Subcutaneous adipose tissue (tissue), 4 donors: ENCODE measurements at places on chromosomes 2 and 18. TPM values are rescaled to one million over a fixed set of nuclear protein-coding genes. Genes with fewer than 3 reads are reported as not detected.

RAPH1 gene
- total RNA-seq: 83.0 TPM

CPS1 gene
- 7.3 TPM for total RNA-seq

ROCK1 gene
- total RNA-seq: 77.8 TPM

DDX18 gene
- 37.1 TPM for total RNA-seq

LIMS4 gene
- 1.5 TPM for total RNA-seq

RNF103 gene
- total RNA-seq: 29.6 TPM

IL18RAP gene
- 7.2 TPM for total RNA-seq

PRKRA gene
- 66.1 TPM for total RNA-seq

METAP1D gene
- 5.4 TPM for total RNA-seq

SERPINB10 gene
- not detected for total RNA-seq

GATA6 gene
- 2.0 TPM for total RNA-seq

CPLX4 gene
- total RNA-seq: not detected

SLC19A3 gene
- 521 TPM for total RNA-seq

NEUROD1 gene
- total RNA-seq: not detected

AFF3 gene
- total RNA-seq: 5.5 TPM

DSC1 gene
- not detected for total RNA-seq

LHCGR gene
- total RNA-seq: 2.7 TPM

UGT1A8 gene
- not detected for total RNA-seq

SERPINB13 gene
- not detected for total RNA-seq

PRLH gene
- total RNA-seq: not detected

ZNF532 gene
- total RNA-seq: 66.1 TPM

CAPN14 gene
- 0.22 TPM for total RNA-seq

SLC11A1 gene
- 50.5 TPM for total RNA-seq

PXDN gene
- 169 TPM for total RNA-seq

GAD1 gene
- 2.4 TPM for total RNA-seq

SERPINB12 gene
- total RNA-seq: not detected

FAM136A gene
- total RNA-seq: 17.8 TPM

CIB4 gene
- not detected for total RNA-seq

EMILIN1 gene
- total RNA-seq: 21.0 TPM

FSIP2 gene
- total RNA-seq: 0.94 TPM

COL4A4 gene
- 1.7 TPM for total RNA-seq

MARCO gene
- total RNA-seq: 84.8 TPM

PFN4 gene
- not detected for total RNA-seq

GPR39 gene
- not detected for total RNA-seq

ESPNL gene
- 0.68 TPM for total RNA-seq

UGGT1 gene
- 46.2 TPM for total RNA-seq

PTCD3 gene
- 62.4 TPM for total RNA-seq

SERPINB4 gene
- total RNA-seq: not detected

DSG2 gene
- 10.8 TPM for total RNA-seq

CYP27C1 gene
- 0.98 TPM for total RNA-seq

CCDC141 gene
- total RNA-seq: 26.4 TPM

LOXHD1 gene
- total RNA-seq: 3.2 TPM

RPRM gene
- total RNA-seq: not detected

PDE1A gene
- total RNA-seq: 10.9 TPM
